ENCODE measurements at places on chromosomes 13 and 19.

DNA sequence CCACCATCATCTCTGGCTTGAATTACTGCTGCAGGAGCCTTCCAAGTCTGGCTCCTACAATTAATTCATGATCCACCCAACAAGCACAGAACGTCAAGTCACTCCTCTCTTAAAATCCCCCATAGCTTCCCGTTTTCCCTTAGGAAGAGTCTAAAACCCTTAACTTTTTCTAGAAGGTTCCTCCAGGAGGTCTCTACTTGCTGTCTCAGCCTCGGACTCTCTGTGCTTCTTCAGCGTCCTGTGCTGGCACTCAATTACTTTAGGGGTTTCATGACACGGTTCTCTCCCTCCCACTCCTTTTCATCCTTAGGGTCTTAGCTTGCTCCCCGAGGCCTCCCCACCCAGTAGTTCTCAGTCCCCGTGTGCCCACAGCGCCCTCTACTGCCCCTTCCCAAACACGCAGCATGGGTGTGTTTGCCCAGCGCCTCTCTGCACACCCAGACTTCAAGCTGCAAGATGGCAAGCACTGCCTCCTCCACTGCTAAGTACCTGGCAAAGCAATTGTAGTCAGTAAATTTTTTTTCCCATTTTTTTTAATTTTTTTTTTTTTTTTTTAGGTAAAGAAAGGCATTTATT, 25.8 kb upstream of the MAP3K10 start:
- DNase-seq = no peak

DNA sequence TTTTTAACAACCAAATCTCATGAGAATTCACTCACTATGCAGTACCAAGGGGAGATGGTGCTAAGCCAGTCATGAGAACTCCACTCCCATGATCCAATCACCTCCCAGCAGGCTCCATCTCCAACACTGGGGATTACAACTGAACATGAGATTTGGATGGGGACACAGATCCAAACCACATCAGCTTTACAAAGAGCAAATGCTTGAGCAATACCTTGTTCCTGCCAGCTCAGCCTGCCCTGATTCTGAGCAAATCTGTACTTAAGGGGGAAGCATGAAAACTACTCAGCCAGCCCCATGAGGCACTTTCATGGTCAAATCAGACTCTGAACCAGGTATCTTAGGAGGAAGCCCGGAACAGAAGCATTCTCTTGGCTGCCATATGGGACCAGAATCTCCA, 259.9 kb downstream of the TBC1D4 start:
- DNase-seq = no peak

DNA sequence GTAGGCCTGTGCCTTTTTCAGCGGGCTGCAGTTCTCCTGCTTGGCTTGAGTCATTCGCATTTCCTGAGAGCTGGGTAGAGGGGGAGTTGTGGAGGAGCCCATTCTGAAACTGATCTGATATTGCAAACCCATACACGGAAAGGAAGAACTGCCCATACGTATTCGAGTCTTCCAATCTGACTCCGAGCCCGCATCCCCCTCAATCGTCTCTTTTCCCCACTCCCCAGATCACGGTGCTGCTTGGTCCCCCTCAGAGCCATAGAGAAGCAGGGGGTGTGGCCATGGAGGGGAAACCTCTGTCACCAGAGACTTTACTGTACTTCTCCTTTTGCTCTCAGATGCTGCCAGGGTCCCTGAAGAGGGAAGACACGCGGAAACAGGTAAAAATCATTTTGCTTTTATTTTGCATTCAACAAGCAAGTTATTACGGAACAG, at the start of gene CD22:
Gene CD22 (plus strand): TSS at position 337 of the 435 bp plus-strand sequence. CDS start 2,854 bp downstream, outside the sequence.
- no peak for DNase-seq

DNA sequence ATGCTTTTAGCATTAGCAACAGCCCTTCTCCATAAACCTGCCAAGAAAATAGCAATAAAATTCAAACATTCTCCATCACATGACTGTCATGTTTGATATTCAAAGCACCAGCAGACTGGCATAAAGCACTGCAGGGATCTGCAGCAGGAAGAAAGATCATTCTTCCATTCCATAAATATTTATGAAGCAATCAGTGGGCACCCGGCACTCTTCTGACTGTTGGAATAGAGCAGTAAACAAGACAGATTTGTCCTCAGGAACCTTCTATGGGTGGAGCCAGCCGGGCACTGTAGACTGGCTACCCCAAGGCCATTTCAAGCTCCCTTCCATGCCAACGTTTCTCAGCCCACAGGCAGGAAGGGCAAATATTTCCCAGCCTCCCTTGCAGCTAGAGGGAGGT, 25.5 kb downstream of the PLA2G4C start:
- DNase-seq = no peak

GRCh38 chr13:40564342-40565001, 102.0 kb downstream of the FOXO1 start:
- no peak for DNase-seq

DNA sequence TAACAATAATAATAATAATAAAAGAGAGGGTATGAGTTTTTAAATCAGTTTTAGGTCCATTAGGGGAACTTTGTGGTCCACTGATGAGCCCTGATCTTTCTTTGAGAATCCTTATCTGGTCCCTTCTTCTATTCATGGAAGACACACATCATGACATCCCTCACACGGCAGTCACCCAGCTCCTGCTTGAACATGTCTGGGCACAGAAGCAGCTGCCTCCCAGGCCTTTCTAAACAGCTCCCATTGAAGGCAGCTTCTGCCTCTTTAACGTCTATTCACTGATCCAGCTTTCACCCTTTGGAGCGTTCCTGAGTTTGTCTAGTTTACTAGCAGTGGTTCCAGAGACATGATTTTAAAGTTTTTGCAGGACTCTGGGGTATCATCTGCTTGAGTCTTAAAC, 42.6 kb upstream of the STK24 start:
- DNase-seq = no peak

DNA sequence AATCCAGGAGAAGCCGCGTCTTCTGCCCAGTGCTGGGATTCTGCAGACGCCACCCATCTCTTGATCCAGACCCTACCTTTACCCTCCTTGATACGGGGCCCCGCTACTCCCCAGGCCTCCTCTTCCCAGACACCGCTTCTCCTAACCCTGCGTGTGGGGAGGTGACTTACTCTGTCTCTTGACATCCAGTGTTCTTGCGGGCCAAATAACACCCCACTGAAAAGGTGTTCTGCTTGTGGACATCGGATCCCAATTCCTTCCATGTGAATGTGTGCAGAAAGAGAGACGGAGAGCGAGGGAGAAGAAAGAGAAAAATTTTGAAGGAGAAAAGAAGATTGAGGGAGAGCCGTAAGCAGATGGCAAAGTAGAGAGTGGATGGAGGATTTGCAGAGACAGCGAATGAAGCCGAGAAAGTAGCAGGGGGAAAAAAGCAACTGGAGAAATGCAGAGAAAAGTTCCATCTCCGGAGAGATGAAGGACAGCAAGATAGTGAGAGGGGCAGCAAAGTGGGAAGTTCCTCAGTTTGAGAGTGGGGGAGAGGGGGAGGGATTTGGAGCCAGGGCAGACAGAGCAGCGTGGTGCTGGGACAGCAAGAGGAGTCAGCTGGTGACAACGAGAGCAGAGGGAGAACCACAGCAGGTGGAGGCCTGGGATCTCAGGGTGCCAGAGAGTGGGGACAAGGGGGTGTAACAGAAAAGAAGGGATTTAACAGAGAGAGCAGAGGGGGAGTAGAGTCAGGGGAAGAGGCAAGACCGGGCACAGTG, 814 bp downstream of the ZNF480 start:
- no peak for DNase-seq

- DNase-seq = no peak
Measured at GRCh38 chr19:13241231-13242104, 91.3 kb downstream of the IER2 start.

DNA sequence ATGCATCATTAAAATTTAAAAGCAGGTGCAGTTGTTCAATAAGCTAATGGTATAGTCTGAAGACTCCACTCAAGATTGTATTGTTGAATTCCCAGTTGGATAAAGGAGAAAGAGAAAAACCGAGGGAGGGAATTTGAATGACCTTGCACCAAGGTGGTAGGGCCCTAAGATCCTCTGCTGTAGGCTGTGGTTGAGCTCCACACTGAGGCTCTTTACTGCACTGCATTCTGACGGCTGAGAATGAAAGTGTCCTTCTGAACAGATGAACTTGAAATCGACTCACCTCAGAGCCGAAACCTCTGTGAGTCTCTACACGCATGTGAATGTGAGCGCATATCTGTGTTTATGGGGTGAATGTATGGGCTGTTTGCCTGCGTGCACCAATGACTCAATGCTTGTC, 388.9 kb upstream of the DACH1 start:
- no peak for DNase-seq

- no peak for DNase-seq
Measured at GRCh38 chr13:24539500-24540165, 27.1 kb upstream of the PARP4 start.

- DNase-seq = no peak
Measured at GRCh38 chr13:99307648-99308339, 595 bp upstream of the GPR183 start.

DNA sequence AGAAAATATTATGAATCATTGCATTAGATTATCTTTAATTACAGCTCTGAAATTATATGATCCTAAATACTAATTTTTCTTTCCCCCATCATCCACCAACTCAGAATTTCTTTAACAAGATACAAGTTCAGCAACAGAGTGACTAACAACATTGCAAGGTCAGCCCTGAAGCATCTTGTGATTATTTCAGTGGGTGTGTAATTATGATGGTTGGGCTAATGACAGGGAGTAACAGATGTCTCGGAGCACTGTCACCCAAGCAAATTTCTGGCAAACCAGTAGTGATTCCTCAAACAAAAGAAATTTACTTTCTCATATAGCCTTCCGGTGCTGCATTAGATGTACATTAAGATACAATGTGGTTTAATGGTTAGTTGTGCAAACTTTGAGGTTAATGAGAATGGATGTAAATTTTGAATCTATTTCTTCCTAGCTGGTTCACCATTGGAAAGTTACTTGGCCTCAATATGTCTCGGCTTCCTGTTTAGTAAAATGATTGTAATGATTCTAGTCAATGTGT, 238.9 kb downstream of the ITGBL1 start:
- DNase-seq = no peak

DNA sequence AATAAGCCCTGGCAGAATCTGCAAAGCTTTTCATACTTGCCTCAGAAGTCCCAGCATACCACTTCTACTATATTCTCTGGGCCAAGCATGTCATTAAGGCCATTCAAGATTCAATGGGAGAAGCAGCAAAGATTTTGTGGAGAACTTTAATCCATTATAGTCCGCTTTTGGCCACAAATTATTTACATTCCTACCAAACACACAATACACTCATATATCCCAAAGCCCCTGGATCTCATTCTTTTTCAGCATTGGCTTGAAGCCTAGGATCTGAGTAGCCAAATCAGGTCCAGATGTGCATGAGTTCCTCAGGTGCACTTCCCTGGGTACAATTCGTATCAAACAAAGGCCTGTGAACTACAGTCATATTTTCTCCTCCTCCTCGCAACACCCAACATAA, 203.4 kb downstream of the NDFIP2 start:
- DNase-seq = no peak

DNA sequence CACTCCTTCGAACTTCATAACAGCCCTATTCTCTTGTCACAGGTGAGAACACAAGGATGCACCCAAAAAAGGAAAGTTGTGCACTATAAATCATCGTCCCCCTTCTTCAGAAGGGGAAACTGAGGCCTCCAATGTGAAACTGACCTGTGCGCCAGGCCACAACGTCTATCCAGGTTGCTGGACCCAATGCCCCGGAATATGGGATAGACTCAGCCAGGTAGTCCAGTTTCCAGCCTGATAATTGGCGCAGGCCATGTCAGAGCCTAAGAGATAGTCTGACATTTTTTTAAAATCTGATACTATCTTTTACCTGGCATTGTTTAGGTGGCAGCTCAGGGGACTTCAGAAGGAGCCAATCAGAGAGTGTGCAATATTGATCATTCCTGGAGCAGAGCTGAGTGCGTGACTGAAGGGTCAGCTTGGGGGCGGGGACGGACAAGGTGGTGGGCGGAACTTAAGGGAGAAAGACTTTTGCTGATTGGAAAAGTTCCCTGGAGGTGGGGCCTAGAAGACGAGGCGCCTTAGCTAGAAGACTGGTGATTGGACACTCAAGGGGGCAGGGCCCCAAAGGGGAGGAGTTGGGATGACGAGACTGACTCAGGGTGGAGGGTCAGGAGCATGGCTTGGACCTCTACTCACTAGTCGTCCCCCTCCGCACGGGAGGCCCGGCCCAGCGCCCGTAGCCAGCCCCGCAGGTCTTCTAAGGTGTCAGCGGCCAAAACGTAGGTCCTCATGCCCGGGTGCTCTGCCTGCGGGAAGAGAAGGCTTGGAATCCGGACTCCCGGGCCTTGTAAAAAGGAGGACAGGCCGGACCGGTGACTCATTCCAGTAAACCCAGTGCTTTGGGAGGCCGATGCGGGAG, 8.5 kb downstream of the PLEKHA4 start:
- DNase-seq = no peak

- no peak for DNase-seq
Measured at GRCh38 chr19:17419154-17419620, 660 bp upstream of the MVB12A start.

- no peak for DNase-seq
Measured at GRCh38 chr19:54574051-54574450, 461 bp downstream of the LILRA2 start.

DNA sequence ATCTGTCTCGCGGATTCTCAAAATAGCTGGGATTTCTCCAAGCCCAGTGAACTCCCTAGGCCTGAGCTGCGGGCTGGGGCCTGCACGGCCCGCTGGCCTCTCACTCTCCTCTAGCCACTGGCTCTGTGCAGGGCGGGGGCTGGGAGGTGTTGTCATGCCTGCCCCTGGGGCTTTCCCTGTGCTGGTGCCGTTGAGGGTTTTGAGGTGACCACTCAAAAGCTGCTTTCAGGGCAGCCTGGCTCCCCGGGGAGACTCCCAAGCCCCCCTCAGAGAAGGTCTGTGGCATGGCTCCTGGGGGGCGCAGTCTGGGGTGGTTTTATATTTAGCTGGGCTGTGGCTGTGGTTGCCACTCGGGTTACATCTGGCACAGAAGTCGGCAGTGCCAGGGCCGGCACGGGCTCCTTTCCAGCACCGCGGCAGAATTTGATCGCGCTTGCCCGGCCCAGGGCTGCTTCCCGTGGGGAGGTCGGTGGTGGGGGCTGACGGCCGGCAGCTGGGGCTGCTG, 10.0 kb downstream of the NDUFB7 start:
- DNase-seq = peak; percentile 62

DNA sequence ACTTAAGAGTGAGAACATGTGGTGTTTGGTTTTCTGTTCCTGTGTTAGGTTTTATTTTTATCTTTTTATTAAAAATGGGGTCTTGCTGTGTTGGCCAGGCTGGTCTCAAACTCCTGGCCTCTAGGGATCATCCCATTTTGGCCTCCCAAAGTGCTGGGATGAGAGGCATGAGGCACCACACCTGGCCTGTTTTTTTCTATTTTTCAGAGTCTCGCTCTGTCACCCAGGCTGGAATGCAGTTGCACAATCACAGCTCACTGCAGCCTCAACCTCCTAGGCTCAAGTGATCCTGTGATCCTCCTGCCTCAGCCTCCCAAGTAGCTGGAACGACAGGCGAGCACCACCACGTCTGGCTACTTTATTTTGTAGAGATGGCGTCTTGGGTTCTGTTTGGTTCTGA, 7.6 kb downstream of the ZNF574 start:
- DNase-seq = no peak

DNA sequence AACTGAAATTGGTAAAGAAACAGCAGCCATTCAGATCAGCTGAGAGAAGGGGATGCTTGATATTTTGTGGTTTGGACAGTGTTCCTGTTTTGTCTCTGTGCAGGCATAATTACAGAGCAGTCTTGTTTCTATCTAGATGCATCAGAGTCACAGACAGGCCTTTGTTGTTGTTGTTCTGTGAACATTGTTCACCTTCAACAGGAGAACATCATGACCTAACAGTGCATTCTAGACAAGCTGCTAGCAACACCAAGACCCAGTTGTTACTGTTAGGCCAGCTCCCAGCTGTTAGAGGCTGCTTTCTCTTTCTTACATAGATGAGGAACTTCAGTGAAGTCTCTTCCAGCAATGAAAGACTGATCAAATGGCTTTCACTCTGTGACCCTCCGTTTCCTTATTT, 8.5 kb upstream of the LSR start:
- no peak for DNase-seq

Measured in breast epithelium (tissue), 4 donors.